Hematopoietic multipotent progenitor cell treated with erythropoietin and hydrocortisone succinate and interleukin-3 and kit ligand, for 8 days (in vitro differentiated cells): ENCODE measurements at places on chromosomes 5 and 9.

DNA sequence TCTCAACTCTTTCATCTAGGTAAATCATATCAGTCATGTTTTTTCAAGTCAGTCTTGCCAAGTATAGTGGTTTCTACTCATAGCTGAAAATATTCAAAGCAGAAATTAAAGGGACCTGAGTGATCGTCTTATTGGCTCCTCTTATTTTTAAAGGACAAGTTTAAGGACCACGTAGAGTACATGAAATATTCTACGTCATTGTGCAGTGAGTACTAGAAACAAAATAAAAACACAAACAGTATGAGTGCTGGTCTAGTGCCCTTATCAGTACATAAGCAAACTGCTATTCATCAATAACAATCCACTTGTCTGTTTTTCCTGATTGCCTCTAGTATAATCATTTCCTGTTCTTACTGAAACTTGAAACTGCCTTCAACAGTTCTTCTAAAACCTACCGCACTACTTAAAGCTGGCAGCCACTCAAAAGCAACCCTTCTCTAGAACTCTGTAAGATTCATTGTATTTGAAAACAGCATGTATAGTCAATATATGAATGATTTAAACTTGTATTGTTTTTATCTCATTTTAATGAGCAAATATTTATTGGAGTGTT is 853.7 kb downstream of the TAF11L14 start:
- no peak for DNase-seq

- DNase-seq, result peak; percentile 35
These were observed 291.8 kb upstream of the DAB2 start for GRCh38 chr5:39716532-39717028.

GRCh38 chr9:118961857-118962256 is 407.4 kb downstream of the BRINP1 start:
- no peak for DNase-seq

GRCh38 chr5:10623305-10623910 is 59.5 kb downstream of the ANKRD33B start:
- no peak for DNase-seq

- DNase-seq, result no peak
These were observed 2112.2 kb upstream of the C9orf72 start for GRCh38 chr9:29685531-29685930.

DNA sequence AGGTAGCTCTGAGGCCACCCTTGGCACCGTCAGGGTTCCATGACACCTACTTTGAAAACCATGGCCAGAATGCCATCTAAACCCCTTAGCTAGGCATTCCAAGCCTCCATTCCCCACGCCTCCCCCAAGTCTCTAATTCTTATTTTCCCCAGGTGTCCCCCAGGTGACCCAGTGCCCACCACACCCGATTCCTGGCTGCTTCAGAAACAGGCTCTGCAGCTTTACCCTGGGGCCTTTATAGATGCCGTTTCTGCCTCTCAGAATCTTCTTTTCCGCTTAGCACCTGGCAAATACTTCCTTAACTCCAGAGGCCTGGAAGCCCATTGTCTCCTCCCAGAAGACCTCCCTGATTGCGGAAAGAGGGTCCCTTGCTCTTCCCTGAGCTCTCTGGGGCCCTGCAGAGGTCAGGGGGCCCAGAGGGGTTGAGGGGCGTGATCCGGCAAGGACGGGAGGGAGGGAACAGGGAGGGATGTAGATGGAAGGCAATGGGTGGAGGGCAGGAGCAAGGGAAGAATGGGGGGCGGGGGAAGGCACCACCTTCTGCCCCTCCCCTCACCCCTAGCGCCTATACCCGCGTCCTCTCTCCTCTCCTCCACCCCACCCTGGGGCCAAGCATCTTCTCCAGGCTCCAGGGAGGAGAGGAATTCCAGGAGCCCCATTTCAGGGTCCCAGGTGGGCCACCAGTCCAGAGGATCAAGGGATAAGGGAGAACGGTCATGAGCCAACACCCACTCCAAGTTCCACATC is 12.0 kb upstream of the WDR38 start:
- no peak for DNase-seq

DNA sequence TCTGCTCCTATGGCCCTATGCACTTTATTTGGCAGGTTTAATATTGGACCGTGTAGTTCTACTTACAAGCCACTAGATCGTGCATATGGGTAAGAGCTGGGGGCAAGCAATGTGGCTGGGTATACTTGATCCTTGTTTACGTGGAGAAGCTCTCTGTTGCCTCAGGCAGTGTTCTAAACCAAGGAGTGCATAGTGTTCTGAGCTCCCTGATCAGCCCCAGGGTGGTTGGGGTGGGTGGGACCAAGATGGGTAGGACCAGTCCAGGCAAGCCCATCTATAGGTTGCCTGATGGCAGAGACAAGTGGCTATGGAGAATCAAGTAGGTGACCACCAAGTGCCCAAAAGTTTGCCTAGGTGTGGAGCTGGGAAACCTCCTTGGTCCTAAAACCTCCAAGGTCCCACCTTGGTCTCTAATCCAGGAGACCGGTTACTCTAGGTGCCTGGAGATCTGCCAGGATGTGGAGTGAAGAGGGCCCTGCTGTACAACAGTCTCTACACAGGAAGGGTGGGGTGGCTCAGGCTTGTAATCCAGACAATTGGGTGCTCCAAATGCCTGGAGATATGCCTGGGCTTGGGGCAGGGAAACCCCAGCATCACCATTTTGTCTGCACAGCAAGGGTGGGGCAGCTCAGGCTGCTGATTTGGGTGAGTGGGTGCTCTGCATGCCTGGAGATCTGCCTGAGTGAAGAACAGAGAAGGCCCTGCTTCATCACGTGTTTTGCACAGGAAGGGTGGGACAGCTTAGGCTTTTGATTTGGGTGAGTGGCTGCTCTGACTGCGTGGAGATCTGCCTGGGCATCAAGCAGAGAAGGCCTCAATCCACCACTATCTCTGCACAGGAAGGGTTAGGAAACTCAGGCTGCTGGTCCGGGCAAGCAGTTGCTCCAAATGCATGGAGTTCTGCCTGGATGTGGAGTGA is 659.8 kb downstream of the TLE4 start:
- no peak for DNase-seq
